ENCODE measurements at places on chromosomes 6 and 20.

DNA sequence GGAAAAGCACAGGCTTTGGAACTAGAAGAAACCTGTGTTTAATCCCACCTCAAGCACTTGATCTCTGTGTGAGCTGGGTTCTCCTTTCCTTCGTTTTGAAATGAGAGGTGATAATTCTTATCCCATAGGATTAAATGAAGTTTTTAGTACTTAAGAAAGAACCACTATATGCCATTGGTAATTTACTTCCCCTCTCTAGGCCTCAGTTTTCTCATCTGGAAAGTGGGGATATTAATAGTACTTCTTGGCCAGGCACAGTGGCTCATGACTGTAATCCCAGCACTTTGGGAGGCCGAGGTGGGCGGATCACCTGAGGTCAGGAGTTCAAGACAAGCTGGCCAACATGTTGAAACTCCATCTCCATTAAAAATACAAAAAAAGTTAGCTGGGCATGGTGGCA is 14.1 kb downstream of the REM1 start:
- DNase-seq = no peak

DNA sequence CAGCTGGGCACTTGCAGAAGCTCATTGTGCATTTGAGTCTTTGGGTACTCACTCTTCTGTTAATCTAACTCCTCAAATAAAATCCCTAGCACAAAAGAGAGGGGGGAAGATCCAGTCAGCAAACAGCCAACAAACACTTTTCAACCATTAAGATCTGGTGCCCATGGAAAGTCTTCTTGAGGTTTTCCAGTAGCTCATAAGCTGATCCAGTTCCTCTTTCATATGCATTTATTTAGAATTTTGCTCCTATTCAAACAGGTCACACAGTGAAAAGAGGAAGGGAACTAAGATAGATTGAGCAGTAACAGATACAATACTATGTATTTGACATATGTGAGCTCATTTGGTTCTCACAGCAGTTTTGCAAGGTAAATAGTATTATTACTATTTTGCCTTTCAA is 38.6 kb downstream of the HLA-DPB1 start:
- DNase-seq = no peak

GRCh38 chr20:61668065-61668650 is 397.5 kb downstream of the TAF4 start:
- no peak for DNase-seq

GRCh38 chr6:84569882-84570281 is 194.5 kb downstream of the TBX18 start:
- DNase-seq = no peak

DNA sequence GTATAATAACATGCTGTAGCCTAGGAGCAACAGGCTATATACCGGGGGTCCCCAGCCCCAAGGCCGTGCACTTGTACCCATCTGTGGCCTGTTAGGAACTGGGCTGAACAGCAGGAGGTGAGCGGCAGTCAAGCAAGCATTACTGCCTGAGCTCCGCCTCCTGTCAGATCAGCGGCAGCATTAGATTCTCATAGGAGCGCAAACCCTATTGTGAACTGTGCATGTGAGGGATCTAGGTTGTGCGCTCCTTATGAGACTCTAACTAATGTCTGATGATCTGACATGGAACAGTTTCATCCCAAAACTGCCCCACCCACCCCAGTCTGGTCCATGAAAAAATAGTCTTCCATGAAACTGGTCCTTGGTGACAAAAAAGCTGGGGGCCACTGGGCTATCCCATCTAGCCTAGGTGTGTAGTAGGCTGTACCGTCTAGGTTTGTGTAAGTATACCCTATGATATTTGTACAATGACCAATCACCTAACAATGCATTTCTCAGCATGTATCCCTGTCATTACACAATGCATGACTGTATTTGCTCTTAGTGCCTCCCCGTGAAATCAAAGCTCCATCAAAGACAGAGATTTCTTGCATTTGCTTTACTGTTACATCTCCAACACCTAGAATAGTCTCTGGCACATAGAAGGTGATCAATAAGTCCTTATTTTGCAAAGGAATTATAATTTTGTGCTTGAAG is 30.8 kb downstream of the NHSL1 start:
- DNase-seq = no peak

GRCh38 chr6:155116571-155116910 is 121.4 kb downstream of the TIAM2 start:
- DNase-seq = no peak

GRCh38 chr6:6851059-6851948 is 256.5 kb upstream of the RREB1 start:
- DNase-seq = no peak

DNA sequence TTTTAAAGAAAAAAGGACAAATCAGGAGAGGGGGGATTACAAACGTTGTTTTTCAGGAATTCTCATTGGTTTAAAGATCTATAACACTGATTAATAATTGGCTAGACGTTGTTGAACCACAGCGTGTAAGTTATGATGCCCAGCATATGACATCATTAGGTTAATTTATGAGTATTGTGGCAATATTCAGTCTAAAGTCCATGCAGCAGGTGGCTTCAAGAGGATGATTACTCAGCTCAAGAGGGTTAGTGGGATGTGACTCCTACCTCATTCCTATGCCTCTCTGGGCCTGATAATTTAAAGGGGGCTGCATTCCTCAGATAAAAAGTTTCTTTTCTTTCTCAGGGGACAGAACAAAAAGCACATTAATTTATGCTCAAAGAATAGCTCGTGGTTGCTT is 1309.0 kb downstream of the EPHA7 start:
- DNase-seq = no peak
